ENCODE measurements at places on chromosomes 7 and 10. TPM values are rescaled to one million over a fixed set of nuclear protein-coding genes. Genes with fewer than 3 reads are reported as not detected.

LEP gene
- 0.14 TPM for total RNA-seq

DNA sequence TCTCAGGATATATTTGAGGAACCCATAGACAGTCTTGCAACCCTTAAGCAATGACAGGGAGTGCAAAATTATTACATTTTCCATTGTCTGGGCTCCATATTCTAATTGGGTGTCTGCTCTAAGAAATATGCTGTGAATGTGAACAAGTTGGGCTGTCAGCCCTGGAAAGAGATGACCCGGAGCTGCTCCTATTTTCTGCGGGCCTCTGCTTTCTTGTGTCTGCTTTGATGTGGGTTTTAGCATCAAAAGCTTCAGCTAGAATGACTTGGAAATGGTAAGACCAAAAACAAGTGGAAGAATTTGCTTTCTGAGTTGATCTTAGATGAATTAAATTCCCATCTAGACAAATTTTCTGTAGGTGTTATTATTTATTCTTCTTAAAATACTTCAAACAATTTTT lies 343.6 kb upstream of the IGFBP3 start:
- no peak for DNase-seq

GRCh38 chr7:46024263-46024916 lies 103.3 kb upstream of the IGFBP3 start:
- no peak for DNase-seq

RAB19 gene
- total RNA-seq, result not detected
